ENCODE measurements at places on chromosomes 5 and 9. TPM values are rescaled to one million over a fixed set of nuclear protein-coding genes. Genes with fewer than 3 reads are reported as not detected.

DOCK2 gene
- 1.4 TPM for total RNA-seq

DMRT3 gene
- not detected for total RNA-seq

GARIN3 gene
- not detected for total RNA-seq

PCDHGA2 gene
- total RNA-seq, result 0.99 TPM

MLANA gene
- not detected for total RNA-seq

Measured in H4 (cell line).